Caki2 (cell line): ENCODE measurements at places on chromosomes 3 and 15. TPM values are rescaled to one million over a fixed set of nuclear protein-coding genes. Genes with fewer than 3 reads are reported as not detected.

DNA sequence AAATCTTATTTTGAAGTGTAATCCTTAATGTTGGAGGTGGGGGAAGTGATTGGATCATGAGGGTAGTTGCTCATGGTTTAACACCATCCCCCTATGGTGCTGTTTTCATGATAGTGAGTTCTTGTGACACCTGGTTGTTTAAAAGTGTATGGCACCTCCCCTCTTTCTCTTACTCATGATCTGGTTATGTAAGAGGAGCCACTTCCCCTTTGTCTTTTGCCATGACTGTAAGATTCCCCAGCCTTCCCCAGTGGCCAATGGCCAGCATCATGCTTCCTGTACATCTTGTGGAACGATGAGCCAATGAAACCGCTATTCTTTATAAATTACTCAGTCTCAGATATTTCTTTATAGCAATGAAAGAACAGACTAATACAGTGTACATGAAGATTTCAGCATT, 39.8 kb upstream of the GMNC start:
- DNase-seq = no peak

GRCh38 chr15:66646308-66646707, 55.7 kb upstream of the SMAD6 start:
- DNase-seq = no peak

Gene OR4F6
- total RNA-seq = not detected in 2 replicates

DNA sequence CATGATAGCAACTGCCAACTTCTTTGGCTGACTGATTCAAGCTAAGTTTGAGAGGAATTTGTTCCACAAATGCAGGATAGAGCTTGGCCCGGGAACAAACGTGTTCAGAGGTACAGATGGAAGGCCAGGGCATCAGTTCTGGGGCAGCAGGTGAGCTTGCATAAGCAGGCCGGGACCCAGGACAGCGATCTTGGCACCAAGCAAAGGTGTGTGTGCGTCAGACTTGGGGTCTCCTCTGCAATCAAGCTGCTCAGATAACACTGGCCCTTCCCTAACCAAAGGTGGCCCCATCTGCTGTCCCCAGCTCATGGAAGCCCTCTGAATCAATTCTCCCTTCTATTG, 155.6 kb downstream of the MEGF11 start:
- DNase-seq = no peak

Gene TMEM158
- 3.2 and 7.5 TPM in 2 replicates for total RNA-seq

Gene COLQ
- not detected in 2 replicates for total RNA-seq

DNA sequence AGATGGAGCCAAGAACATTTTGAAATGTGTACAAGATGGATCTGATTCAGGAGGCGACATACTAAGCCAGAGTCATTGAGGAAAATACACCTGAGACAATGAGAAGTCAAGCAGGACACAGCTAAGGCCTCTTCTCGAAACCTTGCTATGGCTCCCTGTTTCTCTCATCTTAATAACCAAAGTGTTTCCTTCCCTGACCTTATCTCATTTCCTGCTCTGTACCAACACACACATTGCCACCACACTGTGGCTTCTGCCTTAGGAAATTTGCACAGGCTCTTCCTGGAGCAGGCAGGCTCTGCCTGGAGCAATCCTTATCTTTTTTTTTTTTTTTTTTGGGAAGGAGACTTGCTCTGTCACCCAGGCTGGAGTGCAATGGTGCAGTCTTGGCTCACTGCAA, 36.6 kb downstream of the OXSM start:
- no peak for DNase-seq
